ENCODE measurements at places on chromosomes 16 and 17.

DNA sequence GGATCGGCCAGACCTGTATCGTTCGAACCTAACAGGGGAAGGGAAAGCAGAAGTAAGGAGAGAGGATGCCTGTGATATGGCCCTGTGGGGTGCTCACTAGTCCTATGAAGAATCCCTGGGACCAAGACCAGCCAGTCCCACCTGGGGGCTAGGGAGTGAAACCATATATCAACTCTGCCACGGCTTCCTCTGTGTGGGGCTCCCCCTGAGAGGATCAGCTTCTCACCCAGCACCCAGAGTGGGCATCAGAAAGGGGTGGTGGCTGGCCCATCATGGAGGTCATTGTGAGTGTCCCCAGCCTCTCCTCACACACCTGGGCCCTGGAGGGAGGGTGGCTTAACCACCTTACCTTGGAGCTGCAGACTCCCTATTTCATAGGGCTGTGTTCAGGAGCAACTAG lies 30.1 kb upstream of the SREBF1 start:
- no peak for DNase-seq

DNA sequence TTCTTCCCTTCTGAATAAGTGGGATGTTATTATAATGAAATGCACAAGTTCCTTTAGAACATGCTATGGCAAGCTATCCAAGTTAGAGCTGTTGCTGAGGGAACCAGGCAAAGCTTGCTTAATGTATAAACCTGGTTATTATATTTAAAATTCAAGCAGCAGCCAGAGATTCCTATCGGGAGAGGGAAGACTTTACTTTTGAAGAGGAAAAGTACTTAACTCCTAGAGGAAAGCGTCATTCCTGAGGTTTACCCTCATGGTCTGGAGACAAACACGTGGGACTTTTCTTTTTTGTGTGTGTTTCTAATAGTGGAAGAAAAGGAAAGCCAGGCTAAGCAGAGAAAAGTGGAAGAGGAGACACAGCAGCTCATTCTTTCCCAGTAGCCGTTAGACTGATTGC lies 39.9 kb upstream of the MYH10 start:
- no peak for DNase-seq

GRCh38 chr16:24322106-24322505 lies 66.0 kb downstream of the CACNG3 start:
- no peak for DNase-seq

- no peak for DNase-seq
Measured at GRCh38 chr17:58626905-58627304, 64.9 kb downstream of the TEX14 start.

DNA sequence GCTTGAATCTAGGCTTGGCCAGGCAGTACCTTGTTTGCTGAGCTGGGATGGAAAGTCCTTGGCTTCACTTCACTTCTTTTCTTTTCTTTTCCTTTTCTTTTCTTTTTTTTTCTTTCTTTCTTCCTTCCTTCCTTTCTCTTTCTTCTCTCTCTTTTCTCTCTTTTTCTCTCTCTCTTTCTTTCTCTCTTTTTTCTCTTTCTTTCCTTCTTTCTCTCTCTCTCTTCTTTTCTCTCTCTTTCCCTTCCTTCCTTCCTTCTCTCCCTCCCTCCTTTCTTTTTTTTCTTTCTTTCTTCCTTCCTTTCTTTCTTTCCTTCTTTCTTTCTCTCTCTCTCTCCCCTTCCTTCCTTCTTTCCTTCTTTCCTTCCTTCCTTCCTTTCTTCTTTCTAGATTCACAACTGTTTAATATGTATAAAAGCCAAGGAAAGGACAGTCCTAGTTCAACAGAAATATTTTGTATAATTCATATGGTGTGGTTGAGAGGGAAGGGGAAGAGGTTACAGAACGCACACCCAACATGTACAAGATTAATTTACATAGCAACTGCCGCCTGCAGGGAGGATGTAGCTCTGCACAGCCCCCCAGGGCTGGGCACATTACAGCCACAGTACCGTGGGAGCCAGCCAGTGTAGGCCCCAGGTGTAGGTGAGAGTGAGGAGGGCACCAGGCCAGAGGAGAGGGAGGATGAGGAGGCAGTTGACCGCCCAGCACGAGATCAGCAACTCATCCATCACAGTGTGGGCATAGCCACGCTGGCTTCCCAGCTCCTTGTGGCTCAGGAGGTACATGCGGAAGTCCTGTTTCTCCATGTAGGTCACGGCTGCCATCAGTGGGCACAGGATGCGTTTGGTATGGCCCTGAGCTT lies 9.7 kb upstream of the ITGB3 start:
- no peak for DNase-seq

DNA sequence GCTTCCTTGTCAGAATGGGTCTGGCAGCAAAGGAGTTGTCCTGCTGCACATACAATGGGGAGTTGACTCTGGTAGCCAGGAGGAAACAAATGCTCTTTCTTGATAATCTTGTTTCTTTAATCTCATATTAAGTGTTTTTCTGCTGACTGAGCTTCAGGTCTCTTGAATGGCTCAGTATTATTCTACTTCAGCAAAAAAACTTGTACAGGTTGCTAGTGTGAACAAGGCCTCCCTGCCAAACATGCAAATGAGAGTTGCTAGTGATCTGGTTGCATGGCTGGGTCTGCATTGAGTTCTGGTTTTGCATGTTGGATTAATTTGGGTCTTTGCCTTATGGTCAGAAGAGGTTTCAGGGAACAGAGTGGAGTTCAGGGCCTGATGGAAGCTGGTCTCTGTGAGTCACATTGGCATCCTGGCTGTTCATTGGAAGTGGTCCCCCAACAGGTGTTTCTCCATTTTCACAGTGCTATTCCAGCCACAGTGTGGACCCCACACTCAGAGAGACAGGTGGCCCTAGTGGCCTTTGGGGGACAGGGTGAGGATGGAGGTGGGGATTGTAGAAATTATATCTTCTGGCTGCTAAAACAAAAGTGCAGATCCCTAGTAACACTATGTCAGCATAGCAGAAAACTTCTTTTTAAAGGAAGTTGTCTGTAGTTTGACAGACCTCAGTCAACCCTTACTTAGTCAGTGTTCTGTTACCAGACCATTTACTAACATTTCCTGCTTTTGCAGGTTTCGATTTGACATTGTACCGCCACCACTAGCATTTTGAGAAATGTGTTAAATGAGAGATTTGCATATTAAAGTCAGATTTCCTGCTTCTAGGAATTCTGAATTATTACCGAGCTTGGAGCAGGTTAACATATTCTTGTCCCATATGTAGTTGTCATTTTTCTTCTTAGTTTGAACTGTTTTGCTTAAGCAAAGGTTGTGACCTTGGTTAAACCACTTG lies 47.1 kb downstream of the EPN2 start:
- no peak for DNase-seq

DNA sequence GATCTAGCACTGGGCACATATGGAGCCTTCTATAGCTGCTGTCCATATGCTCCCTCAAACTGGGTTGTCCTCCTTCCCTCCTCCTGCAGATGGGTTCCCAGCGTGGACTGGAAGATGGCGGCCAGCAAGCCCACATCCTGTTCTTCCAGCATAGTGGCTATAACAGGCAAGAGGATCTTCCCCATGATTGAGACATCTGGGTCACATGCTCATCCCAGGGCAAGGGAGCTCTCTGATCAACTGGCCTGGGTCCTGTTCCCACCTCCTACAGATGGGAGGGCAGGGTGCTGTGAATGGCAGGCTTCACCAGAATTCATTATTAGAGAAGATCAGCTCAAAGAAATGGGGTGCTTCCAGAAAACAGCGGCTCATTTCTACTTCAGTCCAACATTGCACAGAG lies 210.2 kb downstream of the PARN start:
- DNase-seq = no peak

- DNase-seq = no peak
Measured at GRCh38 chr17:42937712-42938596, 26.3 kb downstream of the AARSD1 start.

- DNase-seq = no peak
Measured at GRCh38 chr17:70028978-70029767, 45.9 kb upstream of the KCNJ16 start.

DNA sequence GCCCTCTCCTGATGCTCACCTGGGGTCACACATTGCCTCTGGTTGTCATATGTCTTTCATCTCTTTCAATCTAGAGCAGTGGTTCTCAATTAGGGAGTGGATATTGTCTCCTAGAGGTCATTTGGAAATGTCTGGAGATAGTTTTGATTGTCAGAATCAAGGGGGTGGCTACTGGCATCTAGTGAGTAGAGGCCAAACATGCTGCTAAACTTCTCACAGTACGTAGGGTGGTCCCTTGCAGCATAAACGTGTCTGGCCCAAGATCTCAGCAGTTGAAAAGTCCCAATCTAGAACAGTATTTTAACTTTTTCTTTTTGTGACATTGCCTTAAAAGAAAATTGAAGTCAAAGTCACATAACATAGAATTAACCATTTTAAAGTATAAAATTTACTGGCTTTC lies 30.5 kb upstream of the SLC5A10 start:
- no peak for DNase-seq

DNA sequence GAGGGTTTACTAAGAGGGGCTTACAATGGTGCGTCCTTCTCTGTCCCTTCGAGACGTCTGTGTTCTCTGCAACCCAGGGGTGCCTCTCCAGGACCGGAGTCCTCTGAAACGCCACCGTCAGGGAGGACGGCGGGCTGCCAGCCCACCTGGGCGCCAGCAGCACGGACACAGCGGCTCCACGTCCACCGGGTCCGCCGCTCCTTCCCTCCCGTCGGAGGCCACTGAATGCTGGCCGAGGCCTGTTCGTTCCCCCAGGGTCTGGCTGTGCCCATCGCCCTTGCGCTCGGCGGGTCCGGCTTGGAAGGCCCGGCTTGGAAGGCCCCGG lies 403 bp downstream of the TEPSIN start:
- no peak for DNase-seq

- no peak for DNase-seq
Measured at GRCh38 chr17:50580646-50581045, 20.1 kb downstream of the CACNA1G start.

- no peak for DNase-seq
Measured at GRCh38 chr16:56347670-56348069, 77.7 kb downstream of the AMFR start.

DNA sequence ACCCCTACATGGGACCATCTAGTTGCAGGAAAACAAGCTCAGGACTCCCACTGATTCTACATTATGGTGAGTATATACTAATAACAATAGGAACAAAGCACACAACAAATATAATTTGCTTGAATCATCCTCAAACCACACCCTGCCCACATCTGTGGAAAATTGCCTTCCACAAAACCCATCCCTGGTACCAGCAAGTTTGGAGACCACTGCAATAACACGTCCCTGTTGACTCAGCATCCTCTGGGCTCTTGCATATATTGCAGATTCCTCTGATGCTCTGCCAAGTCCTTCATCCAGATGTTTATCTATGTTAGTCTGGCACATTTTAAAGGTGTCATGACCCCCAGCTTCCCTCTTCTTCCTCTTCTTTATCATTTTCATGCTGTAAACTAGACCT lies 138.4 kb downstream of the PCTP start:
- no peak for DNase-seq

- DNase-seq = no peak
Measured at GRCh38 chr16:19926449-19927390, 42.1 kb upstream of the GPRC5B start.

DNA sequence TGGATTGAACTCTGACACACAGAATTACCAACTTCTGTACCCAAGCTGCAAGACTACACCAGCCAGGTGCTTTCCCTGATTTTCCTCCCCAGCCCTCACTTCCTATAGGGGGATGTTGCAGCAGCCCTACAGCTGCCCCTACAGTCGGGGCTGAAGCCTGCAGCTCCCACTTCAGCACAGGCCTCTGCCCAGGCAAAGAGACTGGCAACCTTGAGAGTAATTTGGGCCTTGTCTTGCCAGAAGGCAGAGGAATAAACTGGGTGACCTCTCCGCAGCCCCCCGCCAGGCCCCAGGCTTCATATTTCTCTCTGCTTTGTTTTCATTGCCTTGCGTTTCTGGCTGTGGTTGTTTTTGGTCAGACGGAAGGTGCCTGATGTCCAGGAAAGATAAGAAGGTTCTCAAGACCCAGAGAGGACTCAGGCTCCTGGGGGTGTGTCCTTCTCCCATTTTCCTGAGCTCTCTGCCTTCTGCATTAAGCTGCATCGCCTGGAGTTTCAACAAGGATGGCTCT lies 32.0 kb downstream of the SLC6A4 start:
- DNase-seq = no peak

GRCh38 chr16:51553910-51554309 lies 402.8 kb upstream of the SALL1 start:
- DNase-seq = no peak

DNA sequence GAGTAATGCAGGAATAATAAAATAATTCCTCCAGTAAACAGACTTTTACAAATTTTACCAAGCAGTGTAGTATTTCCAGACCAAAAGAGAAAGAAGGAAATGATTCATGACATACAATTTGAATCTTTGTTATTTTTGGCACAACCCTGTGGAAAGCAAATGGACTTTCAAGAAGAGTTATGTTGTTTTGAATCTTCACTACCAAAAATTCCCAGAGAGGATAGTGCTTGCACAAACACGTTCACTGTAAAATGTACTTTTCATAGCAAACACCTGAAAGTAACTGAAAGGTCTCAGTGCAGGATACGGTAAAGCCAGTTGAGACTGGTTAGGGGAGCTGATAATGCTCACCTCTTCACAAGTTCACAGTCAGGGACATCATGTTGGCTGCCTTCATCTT lies 107.1 kb downstream of the USP22 start:
- no peak for DNase-seq

GRCh38 chr17:50884439-50885311 lies 18.5 kb upstream of the TOB1 start:
- DNase-seq = no peak

DNA sequence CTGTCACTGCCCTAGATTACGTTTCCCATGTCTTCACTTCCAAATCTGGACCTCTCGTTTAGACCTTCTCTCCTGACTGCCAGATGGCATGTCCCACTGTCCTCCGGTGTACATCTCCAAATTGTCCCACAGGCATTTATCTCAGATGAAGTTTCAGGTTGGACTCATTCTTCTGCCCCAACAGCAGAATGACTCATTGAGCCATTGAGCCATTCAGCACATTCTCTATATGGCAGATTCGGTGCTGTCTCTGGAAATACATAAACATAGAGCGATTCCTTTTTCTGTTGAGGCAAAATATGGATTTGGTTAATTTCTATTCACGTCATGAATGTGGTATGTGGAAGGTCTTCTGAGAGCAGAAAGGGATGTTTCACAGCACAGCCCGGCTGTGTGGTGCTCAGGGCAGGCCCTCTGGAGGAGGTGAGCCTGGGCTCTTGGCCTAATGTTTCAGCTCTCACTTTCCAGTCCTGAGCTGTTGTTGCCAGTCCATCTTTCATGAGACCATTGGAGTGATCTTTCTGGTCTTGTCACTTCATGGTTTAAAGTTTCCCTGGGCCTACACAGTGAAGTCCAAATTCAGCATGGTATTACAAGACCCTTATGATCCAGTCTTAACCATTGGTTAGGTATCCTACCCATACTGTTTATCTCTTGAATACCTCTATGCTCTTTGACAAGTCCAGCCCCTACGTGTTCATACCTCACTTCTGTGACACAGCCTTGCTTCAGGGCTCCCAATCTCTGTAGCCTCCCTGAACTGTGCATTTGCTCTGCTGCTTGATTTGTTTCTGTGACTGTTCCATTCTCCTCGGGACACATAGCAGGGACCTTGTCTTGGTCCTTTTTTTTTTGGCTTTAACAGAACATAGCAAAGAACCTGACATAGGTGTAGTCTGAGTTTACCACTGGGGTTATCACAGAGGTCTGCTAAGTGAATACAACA lies 15.9 kb downstream of the HAPSTR1 start:
- no peak for DNase-seq

GRCh38 chr17:36610474-36610873 lies 9.1 kb downstream of the MRM1 start:
- no peak for DNase-seq

All from activated T-helper 1 cell treated with Interleukin-2 at 50 U/mL for 16 hours (primary cell).